H1 (cell line): ENCODE measurements at places on chromosomes 1 and 21.
A peak's percentile ranks its signal among the peaks of the same experiment; 100 is the strongest.

GRCh38 chr1:59218521-59219236 lies 78.2 kb upstream of the FGGY start:
- no peaks in the 10 kb centered on the region for H3K4me1 ChIP-seq
- no peak overlapping the region for H3K27ac ChIP-seq
- H3K36me3 ChIP-seq: no peaks in the 10 kb centered on the region
- H3K27me3 ChIP-seq: no peaks in the 10 kb centered on the region

GRCh38 chr1:86650065-86650464 lies 54.3 kb upstream of the SH3GLB1 start:
- no peak overlapping the region for H3K27ac ChIP-seq
- no peaks in the 10 kb centered on the region for H3K4me1 ChIP-seq
- H3K4me3 ChIP-seq: no peak overlapping the region

DNA sequence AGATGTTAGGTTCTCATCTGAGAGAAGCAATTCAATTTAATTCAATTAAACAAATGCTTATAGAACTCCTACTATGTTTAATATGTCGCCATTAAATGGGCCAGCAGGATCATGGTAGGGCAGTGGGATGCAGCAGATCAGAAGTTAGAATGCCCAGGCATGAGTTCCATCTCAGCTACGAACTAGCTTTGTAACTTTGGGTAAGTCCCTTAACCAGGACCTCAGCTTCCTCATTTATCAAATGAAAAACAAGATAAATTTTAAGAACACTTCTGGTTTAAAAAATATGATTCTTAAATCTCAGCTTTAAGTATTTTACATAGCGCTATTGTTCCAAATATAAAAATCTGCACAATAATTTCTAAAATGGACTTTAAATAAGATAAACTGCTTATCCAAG lies 67.5 kb upstream of the GFI1 start:
- no peak overlapping the region for H3K4me3 ChIP-seq
- no peaks in the 10 kb centered on the region for H3K36me3 ChIP-seq
- no peak overlapping the region for H3K27ac ChIP-seq
- H3K4me1 ChIP-seq: no peaks in the 10 kb centered on the region
- no peak for DNase-seq
- H3K27me3 ChIP-seq: no peaks in the 10 kb centered on the region

DNA sequence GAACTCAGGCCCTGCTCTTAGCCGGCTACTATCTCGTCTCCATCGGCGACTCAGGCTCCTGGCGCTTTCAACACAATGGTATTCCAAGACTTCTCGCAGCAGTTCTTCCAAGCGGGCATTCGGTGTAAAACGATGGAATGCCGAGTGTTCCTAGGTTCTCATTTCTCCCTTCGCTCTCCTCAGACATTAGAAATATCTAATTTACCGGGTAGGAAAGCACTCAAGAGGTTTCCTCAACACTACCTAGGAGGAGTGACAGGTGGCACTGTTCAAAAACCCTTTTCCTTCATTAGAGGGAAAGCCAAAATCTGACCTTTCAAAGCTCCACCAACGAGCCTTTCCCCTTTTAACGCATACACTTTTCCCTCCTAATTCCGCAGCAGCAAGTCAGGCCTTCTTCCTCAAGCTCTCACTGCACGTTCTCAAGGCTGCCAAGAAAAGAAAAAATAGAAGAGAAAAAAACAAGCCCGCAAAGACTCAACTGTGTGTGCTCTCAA lies 601 bp downstream of the UBE2G2 start:
- DNase-seq: no peak
- peak overlapping the region; percentile 93 for H3K4me3 ChIP-seq
- no peaks in the 10 kb centered on the region for H3K4me1 ChIP-seq
- peak overlapping the region; percentile 75; the same call in 1 of the 2 replicates for H3K27ac ChIP-seq
- peaks cover 26% of the 10 kb centered on the region for H3K36me3 ChIP-seq

GRCh38 chr21:24716281-24716918 lies 890.9 kb downstream of the MRPL39 start:
- H3K4me1 ChIP-seq: no peaks in the 10 kb centered on the region
- H3K27me3 ChIP-seq: no peaks in the 10 kb centered on the region; the same call in 1 of the 2 replicates
- no peak overlapping the region for H3K4me3 ChIP-seq
- no peak overlapping the region for H3K27ac ChIP-seq
- DNase-seq: no peak

DNA sequence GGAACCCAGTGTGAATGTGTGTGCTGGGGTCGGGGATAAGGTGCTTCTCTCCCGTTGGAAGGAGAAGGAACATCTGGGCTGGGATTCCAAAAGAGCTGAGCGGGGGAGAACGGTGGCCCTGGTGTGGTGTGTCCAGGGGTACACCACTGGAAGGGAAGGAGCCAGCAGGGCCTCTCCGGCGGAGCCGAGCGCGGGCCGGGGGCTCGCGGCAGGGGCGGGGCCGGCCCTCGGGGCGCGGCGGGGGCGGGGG lies 231 bp upstream of the RPS6KA1 start:
- no peaks in the 10 kb centered on the region for H3K36me3 ChIP-seq
- peaks cover 17% of the 10 kb centered on the region for H3K4me1 ChIP-seq
- H3K4me3 ChIP-seq: peak overlapping the region; percentile 51
- no peak overlapping the region for H3K27ac ChIP-seq
- DNase-seq: no peak

DNA sequence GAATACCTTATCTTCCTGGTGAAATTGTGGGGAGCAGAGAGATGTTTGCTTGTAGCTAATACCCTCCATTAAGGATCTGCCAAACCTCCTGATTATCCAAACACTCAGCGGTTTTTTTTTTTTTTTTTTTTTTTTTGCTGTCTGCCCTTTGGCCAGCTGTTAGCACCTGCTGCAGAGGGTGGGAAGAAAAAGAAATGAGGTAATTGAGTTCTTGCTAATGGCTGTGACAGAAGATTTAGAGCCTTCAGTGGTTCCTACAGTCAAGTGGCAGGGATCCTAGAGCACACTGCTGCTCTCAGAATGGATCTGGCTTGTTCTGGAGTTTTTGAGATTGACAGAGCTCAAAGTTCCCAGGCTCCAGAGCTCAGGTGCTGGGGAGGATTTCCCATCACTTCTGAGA lies 342.5 kb downstream of the DISC1 start:
- DNase-seq: no peak
- no peaks in the 10 kb centered on the region for H3K36me3 ChIP-seq
- no peak overlapping the region for H3K27ac ChIP-seq
- no peaks in the 10 kb centered on the region for H3K27me3 ChIP-seq
- H3K4me3 ChIP-seq: no peak overlapping the region

GRCh38 chr1:60073605-60074278 lies at the start of gene C1orf87:
TSS of gene C1orf87 (minus strand) at chr1:60073770. CDS start at chr1:60072643, 1,127 bp downstream.
- H3K4me3 ChIP-seq: peak within 1 kb of the TSS; percentile 67
- H3K4me1 ChIP-seq: no peaks in the 10 kb centered on the region
- no peak within 1 kb of the TSS for H3K27ac ChIP-seq
- H3K36me3 ChIP-seq: no peaks in the 10 kb centered on the region

GRCh38 chr1:98669355-98670296 lies 8.1 kb downstream of the SNX7 start:
- no peak overlapping the region for H3K27ac ChIP-seq
- H3K36me3 ChIP-seq: no peaks in the 10 kb centered on the region
- H3K4me1 ChIP-seq: no peaks in the 10 kb centered on the region
- no peak for DNase-seq
- no peak overlapping the region for H3K4me3 ChIP-seq

GRCh38 chr1:245419461-245419978 lies 264.7 kb downstream of the KIF26B start:
- DNase-seq: no peak
- H3K4me3 ChIP-seq: no peak overlapping the region
- no peak overlapping the region for H3K27ac ChIP-seq
- H3K36me3 ChIP-seq: no peaks in the 10 kb centered on the region
- H3K4me1 ChIP-seq: no peaks in the 10 kb centered on the region

- no peak overlapping the region for H3K4me3 ChIP-seq
- no peaks in the 10 kb centered on the region for H3K27me3 ChIP-seq
- peaks cover 3% of the 10 kb centered on the region; the same call in 1 of the 2 replicates for H3K4me1 ChIP-seq
Observed at GRCh38 chr1:100423832-100424337, 71.6 kb downstream of the CDC14A start.

- H3K36me3 ChIP-seq: no peaks in the 10 kb centered on the region
- H3K27ac ChIP-seq: no peak overlapping the region
- no peaks in the 10 kb centered on the region for H3K4me1 ChIP-seq
Observed at GRCh38 chr1:207423560-207424292, 30.4 kb upstream of the CR2 start.

DNA sequence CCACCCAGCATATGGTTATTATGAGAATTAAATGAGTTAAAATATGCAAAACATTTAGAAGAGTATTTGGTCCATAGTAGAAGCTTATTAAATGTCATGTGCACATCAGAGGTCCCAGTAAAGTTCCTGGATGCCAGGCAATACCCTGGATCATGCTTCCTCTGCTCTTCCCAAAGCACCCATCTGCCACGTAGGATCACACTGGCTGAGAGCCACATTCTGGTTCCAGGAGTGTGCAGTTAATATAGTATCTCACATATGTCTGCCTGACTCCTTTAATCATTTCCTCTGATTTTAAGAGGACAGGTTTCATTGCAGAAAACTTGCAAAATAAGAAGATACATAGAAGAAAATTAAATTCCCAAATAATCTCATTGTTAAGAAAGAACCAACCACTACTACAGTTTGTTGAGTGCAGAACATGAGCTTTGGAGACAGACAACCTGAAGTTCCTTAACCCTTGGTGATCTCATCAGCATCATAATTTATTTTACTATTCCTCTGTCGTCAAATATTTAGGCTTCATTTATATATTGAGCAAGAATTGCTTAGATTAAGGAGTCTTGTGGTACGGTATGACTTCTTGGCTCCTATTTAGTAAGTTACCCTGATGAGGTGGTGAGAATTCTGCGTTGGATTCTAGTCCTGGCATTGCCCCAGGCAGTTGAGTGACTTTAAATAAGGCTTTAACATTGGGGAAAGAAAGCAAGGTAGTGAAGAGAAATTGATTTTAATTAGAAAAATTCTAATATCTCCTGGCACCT lies 12.3 kb downstream of the SGIP1 start:
- no peaks in the 10 kb centered on the region for H3K27me3 ChIP-seq
- DNase-seq: no peak
- no peaks in the 10 kb centered on the region for H3K36me3 ChIP-seq
- no peaks in the 10 kb centered on the region for H3K4me1 ChIP-seq
- H3K27ac ChIP-seq: no peak overlapping the region

- no peak for DNase-seq
- no peaks in the 10 kb centered on the region for H3K4me1 ChIP-seq
- no peak overlapping the region for H3K4me3 ChIP-seq
- H3K27me3 ChIP-seq: no peaks in the 10 kb centered on the region
- H3K36me3 ChIP-seq: no peaks in the 10 kb centered on the region
Observed at GRCh38 chr1:57741521-57741920, 317.7 kb upstream of the DAB1 start.

DNA sequence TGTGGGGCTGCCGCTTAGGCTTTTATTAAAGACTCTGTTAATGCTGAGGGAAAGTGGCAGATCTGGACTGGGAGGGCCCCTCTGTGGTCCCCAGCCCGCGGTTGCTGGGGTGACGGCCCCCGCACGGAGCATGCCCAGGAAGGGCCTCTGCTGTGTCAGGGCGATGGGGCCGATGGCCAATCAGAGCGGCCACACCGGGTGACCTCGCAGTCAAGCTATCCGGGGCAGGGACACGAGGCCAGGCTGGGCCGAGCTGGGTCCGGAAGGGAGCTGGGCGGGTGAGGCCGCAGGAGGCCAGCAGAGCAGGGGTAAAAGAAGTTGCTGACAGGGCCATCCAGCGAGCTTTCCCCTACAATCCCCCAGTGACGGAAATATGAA lies 145.1 kb downstream of the CASZ1 start:
- no peak overlapping the region for H3K27ac ChIP-seq
- peaks cover 20% of the 10 kb centered on the region; the same call in 1 of the 2 replicates for H3K27me3 ChIP-seq
- no peak for DNase-seq
- H3K4me3 ChIP-seq: peak overlapping the region; percentile 63
- no peaks in the 10 kb centered on the region; the same call in 1 of the 2 replicates for H3K36me3 ChIP-seq

- H3K36me3 ChIP-seq: no peaks in the 10 kb centered on the region
- H3K4me3 ChIP-seq: no peak overlapping the region
- DNase-seq: no peak
- no peak overlapping the region for H3K27ac ChIP-seq
- H3K4me1 ChIP-seq: no peaks in the 10 kb centered on the region
- no peaks in the 10 kb centered on the region for H3K27me3 ChIP-seq
Observed at GRCh38 chr1:199054694-199055093, 415.9 kb downstream of the PTPRC start.

DNA sequence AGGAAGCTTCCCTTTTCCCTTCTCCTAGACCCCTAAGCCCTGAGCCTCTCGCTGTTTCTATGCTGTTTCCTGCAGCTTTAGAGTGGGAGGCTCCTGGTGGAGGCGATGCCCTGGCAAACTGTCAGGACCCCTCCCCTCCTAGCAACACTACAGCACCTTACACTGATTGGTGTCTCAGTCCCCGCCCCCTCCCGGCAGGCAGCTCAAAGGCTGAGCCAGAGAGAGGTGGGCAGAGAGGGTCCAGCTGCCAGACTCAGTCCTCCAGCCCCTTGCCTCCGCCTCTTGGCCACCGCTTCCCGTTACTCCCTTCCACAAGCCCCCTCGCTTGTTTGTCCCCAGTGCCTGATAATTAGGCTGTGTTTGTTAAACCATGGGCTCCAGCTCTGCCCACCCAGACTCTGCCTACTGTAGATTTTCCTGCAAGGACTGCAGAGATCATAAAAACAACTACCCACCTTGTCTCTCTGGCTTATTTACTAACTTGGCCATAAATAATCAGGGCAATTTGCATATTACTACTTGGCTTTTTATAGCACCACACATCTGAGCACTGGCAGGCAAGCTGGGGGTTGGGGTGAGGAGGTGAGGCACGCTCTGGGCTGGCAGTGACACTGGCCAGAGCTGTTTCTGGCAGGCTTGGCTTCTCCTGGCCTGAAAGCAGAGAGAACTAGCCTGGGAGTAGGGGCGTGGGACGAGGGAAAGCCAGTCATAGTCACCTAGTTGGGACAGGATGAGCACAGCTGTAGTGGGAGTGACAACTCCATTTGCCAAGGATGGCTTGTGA lies 107.5 kb downstream of the CSMD2 start:
- H3K36me3 ChIP-seq: no peaks in the 10 kb centered on the region
- H3K27me3 ChIP-seq: no peaks in the 10 kb centered on the region
- H3K4me1 ChIP-seq: peaks cover 4% of the 10 kb centered on the region; the same call in 1 of the 2 replicates
- DNase-seq: peak; percentile 59
